ENCODE measurements at places on chromosomes 5 and 9.

DNA sequence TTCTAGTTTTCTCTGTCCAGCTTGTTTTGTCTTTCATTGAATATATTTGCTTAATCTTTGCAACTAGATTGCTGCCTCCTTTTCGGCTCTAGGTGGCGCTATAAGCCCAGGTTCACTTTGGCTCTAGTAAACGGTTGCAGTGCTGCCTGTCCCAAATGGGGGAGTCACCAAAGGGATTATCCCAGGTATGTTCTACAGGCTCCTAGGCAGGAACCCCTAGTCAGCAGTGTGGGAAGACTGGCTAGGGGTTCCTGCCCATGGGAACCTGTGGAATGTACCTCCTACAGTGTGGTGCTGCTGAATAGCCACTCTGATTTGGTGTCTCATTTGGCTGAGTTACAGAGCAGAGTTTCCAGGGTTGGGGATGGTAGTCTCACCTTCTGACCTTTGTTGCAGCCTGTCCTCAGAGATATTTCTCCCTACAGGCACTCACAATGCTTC is 85.2 kb downstream of the ARSB start:
- peak; percentile 66 for DNase-seq

DNA sequence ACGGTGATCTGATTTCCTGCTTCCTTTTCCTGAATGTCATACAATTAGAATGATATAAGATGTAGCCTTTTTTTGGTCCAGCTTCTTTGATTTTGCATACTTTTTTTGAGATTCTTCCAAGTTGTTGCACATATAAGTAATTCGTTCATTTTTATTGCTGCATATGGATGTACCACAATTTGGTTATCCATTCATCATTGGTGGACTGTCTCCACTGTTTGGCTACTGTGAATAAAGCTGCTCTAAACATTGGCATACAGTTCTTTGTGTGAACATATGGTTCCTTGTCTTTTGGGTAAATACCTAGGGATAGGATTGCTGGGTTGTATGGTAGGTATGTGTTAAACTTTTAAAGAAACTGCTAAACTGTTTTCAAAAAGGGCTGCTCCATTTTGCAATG is 52.6 kb downstream of the OR1J1 start:
- DNase-seq: no peak

DNA sequence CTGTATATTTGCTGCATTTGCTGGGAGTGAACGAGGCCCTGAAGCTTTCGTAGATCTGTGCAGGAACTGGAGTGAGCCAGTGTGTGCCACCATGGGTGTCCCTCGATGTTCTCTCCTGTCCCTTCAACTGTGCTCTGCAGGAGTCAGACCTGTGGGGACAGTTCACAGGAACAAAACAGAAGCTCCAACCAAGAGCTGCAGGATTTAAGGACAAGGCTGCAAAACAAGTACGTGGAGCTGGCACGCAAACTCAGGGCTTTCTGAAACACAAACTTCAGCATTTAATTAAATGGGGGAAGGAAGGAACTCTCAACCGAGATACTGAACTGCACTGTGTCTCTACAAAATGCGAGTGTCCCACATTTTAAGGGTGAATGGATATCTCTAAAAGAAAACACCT is 24.2 kb downstream of the BASP1 start:
- no peak for DNase-seq

DNA sequence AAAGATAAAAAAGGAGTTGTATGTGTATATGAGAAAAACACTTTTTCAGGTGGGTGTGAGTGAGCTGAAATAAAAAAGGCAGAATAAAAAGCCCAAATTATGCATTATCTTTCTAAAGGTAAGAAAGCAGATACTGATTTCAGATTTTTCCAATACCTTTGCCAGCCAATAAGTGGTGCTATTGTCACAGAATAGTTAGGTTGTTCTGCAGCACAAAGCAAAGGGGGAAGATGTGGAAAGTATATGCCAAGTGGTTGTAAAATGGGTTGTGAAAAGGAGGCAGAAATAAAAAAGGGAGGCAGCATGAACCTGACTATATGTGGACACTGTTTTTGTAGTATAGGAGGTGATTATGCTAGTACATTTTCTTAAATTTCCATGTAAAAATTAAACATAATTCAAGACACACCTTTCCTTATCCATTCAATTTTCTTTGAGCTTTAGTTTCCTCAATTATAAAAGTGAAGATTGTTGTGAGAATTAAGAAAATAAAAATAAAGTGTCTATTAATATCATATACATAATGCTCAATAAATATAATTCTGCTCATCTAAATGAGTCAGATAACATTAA is 106.7 kb downstream of the SMIM15 start:
- peak; percentile 45 for DNase-seq

- no peak for DNase-seq
Measured at GRCh38 chr5:119309326-119309725, 46.5 kb upstream of the TNFAIP8 start.

DNA sequence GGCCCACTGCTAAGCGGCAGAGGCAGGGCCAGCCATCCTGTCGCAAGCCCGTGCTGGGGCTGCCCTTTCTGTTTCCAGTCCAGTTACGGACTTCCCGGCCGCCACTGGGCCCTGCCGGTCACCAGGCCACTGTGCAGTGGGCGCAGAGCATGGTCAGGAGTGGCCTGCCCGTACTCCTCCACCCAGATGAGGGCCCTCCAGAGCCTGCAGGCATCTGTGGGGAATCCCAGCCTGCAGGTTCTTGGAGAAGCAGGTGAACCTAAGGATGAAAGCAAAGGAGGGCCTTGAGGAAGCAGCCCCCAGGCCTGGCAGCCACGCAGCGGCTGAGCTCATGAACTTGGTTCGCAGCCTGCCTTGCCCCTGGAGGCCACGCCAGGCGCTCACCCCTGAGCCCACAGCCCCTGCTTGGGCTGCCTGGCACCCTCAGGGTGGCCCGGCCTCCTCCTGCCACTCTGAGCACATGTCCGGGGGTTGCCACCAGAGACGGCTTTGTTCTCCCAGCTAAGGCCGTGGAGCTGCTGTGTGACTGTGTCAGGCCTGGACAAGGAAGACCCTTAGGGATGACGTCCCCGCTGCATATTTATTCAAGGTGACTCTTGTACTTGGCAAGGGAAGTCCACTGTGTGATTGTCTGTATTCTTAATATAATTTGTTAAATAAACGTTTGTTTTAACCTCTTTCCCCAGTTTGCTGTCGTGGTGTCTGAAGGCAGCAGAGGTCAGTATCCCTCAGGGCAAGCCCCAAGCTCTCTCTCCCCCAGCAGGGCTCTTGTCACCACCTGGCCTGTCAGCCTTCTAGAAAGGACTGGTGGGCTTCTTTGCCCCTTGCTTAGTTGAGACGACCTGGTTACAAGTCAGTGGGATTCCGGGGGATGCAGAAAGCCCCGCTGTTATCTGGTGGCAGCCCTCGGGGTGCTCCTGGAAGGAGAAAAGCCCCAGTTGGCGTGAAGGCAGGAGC is 107.1 kb upstream of the LMX1B start:
- DNase-seq: no peak

- no peak for DNase-seq
Measured at GRCh38 chr9:136093995-136094881, 851 bp downstream of the NACC2 start.

- DNase-seq: no peak
Measured at GRCh38 chr9:38178237-38178636, 109.2 kb upstream of the SHB start.

- DNase-seq: no peak
Measured at GRCh38 chr9:109907400-109907799, 127.4 kb downstream of the PALM2AKAP2 start.

GRCh38 chr5:122656160-122656559 is 118.7 kb upstream of the SNX2 start:
- no peak for DNase-seq

DNA sequence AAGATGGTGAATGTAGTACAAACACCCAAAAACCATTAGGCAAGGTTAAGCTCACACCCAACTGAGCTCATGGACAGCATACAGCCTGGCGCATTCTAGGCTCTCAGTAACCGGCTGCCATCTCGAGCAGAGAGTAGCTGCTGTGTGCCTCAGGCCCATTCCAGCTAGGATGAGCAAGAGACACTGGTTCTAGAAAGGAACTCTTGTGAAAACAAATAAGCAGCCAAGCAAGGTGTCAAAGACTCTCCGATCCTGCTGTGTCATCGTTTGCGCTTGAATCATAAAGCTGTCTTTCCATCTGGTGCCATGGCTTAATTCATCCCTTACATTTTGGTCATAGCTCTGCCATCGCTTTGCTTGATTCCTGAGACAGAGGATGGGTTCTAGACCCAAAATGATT is 135.4 kb upstream of the MSX2 start:
- DNase-seq: no peak

DNA sequence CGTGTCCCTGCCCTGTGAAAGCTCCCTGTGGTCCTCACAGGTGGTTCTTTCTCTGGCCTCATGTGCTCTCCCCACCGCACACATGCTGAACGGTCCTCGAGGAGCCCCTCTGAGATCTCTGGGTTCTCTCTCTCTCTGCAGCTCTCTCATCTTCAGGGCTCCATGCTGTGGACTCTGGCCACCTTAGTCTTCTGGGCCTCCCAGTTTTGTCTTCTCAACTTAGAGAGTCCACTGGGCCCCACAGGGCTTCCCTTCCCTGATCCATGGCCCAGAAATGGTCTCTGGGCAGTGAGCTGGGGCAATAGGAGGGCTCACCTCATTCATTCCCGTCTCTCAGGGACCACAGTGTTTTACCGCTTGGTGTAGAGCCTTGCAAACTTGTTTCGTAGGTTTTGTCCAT is 26.4 kb downstream of the FGD3 start:
- no peak for DNase-seq

Measured in NCI-H524 (cell line).